Stomach (tissue), 19 donors: ENCODE measurements at places on chromosomes 4 and X.

GRCh38 chr4:5870701-5871100 lies 22.2 kb downstream of the CRMP1 start:
- H3K27me3 ChIP-seq: no peaks in the 10 kb centered on the region
- no peaks in the 10 kb centered on the region for H3K36me3 ChIP-seq
- H3K27ac ChIP-seq: no peak overlapping the region
- DNase-seq: no peak
- H3K4me3 ChIP-seq: no peak overlapping the region
- H3K4me1 ChIP-seq: no peaks in the 10 kb centered on the region

- H3K36me3 ChIP-seq: no peaks in the 10 kb centered on the region
- H3K4me1 ChIP-seq: no peaks in the 10 kb centered on the region
- no peak overlapping the region for H3K27ac ChIP-seq
- DNase-seq: no peak
These were observed 528.2 kb downstream of the GBA3 start for GRCh38 chr4:23220911-23221310.

- no peaks in the 10 kb centered on the region for H3K27me3 ChIP-seq
- no peak overlapping the region for H3K27ac ChIP-seq
These were observed 20.5 kb upstream of the DDX3X start for GRCh38 chrX:41313419-41313818.

GRCh38 chr4:177367336-177367735 lies 57.7 kb downstream of the NEIL3 start:
- H3K36me3 ChIP-seq: no peaks in the 10 kb centered on the region
- no peak overlapping the region for H3K27ac ChIP-seq
- H3K4me1 ChIP-seq: no peaks in the 10 kb centered on the region
- H3K27me3 ChIP-seq: no peaks in the 10 kb centered on the region
- DNase-seq: peak; percentile 14

GRCh38 chr4:27006646-27007045 lies 146.0 kb downstream of the STIM2 start:
- DNase-seq: no peak
- H3K4me3 ChIP-seq: no peak overlapping the region
- peaks cover 14% of the 10 kb centered on the region for H3K4me1 ChIP-seq
- H3K36me3 ChIP-seq: no peaks in the 10 kb centered on the region

DNA sequence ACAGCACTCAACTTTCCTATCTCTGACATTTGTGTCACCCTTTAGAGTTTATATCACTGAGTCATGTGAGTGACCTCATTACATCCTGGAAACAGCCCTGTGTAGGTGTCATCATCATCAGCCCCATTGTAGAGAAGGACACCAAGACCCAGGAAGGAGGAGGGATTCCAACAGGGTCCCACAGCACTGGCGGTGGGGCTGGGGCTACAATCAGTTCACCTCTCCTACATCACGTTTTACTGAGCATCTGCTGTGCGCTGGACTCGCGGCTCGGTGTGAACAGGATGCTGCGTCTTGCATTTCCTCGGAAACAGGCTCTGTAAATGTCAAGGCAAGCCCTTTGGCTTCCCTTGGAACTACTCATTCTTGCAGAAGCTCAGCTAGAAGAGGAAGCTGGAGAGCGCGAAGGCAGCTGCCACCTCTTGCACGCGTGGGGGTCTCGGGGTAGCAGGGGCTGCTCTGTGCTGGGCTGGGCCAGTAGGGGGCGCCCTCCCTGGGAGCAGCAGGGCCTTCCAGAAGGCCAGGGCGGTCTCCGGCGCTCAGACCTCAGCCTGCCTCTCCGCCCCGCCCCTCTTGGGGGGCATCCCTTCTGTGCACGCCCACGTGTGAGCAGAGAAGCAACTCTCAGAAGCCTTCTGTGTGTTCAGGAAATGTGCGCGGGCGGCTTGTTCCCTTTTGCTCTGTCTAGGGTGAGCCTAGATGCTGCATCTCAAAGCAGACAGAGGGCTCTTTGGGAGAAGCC lies 29.0 kb downstream of the REELD1 start:
- H3K27me3 ChIP-seq: no peaks in the 10 kb centered on the region
- H3K27ac ChIP-seq: no peak overlapping the region
- H3K36me3 ChIP-seq: no peaks in the 10 kb centered on the region
- H3K4me1 ChIP-seq: peaks cover 63% of the 10 kb centered on the region

DNA sequence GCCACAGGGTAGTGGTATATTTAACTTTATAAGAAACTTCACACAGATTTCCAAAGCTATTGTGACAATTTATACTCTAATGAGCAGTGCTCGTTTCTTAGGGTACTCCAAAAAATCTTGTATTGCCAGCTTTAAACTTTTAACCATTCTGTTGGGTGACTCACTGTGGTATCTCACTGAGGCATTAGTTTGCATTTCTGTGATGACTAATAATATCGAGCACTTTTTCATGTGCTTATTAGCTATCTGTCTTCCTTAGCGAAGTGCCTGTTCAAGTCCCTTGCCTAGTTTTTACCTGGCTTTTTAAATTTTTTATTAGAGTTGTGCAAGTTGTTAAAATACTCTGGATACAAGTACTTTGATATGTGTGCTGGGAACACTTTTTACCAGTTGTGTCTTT lies 5.5 kb downstream of the PNMA3 start:
- no peak overlapping the region for H3K4me3 ChIP-seq
- peaks cover 6% of the 10 kb centered on the region for H3K27me3 ChIP-seq
- H3K36me3 ChIP-seq: no peaks in the 10 kb centered on the region
- DNase-seq: no peak
- H3K27ac ChIP-seq: no peak overlapping the region
